Stimulated activated naive CD4-positive, alpha-beta T cell treated with Interleukin-2 at 50 U/mL for 16 hours (primary cell): ENCODE measurements at places on chromosomes 1 and 21.

- DNase-seq, result no peak
These were observed 436.8 kb upstream of the NR5A2 start for GRCh38 chr1:199590708-199591107.

DNA sequence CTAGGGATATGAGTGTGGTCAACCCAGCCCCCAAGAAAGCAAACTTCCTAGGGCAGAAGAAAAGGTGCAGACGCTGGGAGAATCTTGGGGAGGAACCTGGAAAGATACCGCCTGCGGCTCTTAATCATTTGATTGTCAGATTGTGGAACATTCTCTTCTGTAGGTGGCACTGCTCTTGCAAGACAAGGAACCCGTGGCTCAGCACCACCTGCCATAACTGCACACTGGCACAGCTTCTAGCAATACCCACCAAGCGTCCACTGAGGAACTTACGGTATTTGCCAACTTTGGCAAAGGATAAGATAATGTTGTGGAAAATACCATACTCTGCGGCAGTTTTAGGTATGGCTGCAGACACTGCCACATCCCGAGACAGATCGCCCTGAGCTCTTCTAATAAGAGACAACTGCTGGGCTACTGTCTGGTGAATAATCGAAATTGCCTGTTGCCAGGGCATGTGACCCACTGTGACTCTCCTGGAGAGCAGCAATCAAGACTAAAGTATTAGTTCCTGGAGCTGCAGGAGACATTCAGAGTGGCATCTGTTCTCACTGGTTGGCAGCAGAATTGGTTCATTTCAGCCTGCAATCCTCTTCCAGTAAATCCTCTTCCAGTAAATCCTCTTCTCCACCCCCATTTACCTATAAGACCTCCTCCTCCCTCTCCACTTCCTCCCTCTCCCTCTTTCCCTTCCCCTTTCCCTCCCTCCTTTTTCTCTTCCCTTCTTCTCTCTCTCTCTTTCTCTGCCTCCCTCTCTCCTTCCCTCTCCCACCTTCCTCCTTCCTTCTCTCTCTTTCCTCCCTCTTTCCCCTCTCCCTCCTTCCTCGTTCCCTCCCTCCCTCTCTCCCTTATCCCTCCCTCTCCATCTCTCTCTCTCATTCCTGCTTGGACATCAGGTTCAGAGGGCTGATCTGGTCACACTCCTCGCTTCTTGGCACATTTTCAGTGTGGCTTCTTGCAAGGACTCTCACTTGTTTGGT is 49.7 kb upstream of the B3GALT5 start:
- no peak for DNase-seq

DNA sequence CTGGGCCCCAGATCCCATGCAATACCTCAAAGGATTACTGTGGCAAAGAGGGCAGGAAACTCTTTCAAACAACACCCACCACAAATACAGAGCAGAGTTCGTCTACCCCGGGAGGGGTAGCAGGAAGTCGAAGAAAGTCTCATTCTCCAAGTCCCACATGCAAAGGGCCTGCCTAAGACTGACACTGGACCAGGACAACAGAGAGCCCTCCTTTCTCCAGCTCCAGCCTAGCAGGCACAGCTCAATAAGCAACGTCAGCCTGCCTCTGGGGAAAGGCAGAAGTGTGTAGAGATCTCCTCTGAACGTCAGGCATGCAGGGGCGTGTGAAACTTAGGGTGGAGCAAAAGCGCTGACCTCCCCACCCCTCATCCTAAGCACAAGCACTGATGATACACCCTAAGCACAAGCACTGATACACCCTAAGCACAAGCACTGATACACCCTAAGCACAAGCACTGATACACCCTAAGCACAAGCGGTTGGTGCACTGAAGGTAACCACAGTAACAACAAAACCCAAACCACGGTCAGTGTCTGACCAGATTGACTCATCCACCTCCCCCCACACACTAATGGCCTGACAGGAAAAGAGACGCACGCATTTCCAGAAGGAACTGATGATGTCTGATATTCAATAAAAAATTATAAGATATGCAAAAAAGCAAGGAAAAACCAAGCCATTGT is 1.3 kb downstream of the KRTAP12-3 start:
- DNase-seq, result no peak

GRCh38 chr1:156119503-156120209 is 5.1 kb downstream of the LMNA start:
- peak; percentile 13 for DNase-seq

GRCh38 chr21:34933609-34934335 is 115.3 kb downstream of the RUNX1 start:
- DNase-seq, result peak; percentile 16

DNA sequence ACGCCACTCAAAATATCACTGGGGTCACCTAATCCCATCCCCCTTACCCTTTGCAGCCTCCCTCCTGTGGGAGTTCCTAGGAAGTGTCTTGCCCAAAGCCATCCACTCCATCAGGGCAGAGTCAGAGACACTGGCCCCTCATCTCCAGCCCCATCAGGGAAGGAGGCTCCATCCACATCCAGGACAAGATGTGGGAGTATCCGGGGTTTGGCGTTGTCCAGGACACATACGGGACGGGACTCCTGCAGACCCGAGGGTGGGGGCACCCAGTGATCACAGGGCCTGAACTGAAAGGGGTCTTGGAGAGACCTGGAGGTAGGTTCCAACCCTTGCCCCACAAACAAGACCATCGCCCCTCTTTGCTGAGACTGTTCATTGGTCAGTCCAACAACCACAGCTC is 348.2 kb downstream of the MATN1 start:
- no peak for DNase-seq

DNA sequence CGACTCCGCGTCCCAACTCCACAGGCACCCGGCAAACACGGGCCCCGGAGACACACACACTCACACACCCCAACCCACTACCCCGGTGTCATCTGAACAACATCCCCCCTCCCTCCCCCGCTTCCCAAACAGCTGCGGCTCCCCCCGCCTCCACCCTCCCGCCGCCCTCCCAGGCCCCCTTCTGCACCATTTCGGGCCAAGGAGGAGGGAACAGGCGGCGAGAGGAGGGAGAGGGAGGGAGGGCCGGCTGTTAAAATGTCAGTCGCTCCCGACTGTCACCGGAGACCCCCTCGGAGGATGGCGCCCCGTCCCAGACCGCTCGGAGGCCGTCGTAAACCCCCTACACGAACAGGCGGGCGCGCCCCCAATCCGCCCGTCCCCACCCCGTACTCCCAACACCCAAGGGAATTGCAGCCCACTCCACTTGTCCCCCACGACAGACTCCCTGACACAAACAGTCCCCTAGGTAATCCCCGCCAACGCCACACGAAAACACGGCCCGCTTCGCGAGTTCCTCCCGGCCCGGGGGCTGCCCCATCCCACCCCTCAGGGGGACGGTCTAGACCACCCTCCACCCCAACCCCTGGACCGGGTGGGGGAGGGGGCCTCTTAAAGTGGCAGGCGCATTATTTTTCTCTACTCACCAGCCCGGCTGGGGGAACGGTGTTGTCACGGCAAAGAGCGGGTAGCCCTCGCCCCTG is 583 bp downstream of the MEF2D start:
- peak; percentile 45 for DNase-seq

GRCh38 chr1:84939151-84939550 is 46.1 kb upstream of the LPAR3 start:
- DNase-seq, result no peak

DNA sequence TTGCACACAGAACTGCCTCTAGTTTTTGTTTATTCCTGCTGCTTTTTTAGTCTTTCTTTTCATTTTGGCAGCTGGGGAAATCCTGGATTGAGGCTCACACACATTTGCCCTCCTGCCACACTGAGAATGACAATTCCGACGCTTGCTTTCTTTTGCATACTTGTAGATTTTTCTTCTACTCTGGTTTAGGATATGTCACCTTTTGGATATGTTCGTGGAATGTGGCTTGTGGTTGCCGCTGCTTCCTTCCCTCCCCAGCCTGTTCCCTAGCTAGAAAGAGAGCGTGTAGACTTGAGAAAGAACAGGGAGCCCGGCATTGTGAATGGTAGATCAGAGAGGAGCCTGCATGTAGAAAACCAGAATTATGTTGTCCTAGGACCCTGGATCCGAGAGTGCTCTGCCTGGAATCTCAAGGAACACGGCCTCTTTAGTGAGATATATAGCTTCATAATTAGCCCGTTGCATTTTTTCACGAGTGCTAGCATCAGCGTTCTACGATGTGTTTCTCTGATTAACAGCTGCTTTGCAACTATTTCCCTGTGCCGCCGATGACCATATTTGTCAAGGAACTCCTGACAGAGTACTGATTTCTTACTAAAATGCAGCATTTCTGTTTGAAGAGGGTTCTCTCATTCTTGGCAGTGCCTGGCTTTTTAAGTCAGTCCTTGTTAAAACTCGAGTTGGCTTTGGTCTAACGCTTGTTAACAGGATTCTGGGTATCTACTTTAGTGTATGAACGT is 56.2 kb downstream of the PEX14 start:
- DNase-seq, result no peak

GRCh38 chr1:30044656-30045144 is 678.7 kb downstream of the MATN1 start:
- DNase-seq, result no peak

DNA sequence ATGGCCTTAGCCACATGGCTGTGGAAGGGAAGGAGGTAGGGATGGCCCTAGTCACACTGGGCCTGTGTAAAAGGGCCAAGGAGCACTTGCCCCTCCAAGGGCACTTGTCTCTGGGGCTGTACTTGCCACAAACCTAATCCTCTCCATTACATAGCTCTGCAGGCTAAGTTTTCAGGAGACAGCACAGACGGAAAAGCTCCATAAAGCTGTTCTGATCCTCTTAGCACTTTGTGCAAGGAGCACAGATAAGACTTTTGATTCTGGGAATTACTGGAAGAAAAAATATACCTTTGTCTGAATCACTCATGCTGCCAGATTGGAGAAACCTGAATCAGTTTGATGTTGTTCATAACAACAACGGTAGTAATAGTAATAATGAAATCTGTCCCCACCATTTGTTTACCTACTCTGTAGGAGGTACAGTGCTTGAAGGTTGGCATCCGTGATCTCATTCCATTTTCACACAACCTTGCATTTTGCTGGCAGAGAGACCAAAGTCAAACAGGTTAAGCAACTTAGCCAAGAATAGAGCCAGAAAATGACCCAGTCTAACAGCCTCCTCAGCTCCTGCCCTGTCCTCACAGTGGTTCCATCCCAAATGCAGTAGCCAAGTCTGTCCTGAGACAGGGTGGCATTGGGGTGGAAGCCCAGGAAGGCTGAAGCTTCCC is 207.1 kb downstream of the ROR1 start:
- no peak for DNase-seq

DNA sequence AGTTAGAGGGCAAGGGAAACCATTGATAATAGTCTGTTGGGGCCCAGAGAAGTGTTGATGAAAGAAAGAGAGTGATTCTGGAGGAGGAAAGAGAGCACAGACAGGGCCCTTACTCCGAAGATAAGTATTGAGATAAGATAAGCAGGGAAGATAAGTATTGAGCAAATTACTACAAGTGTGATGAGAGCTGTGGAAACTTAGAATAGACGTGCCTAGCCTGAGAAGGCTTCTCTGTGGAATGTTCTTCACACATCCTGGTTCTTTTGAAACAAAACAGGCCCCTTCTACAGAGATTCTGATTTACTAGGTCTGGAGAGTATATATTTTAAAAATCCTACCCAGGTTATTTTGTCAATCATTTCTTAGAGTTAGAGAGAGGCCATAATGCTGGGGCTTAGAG is 26.4 kb downstream of the FNBP1L start:
- DNase-seq, result no peak

GRCh38 chr1:92367496-92367895 is 68.6 kb downstream of the RPAP2 start:
- DNase-seq, result no peak

DNA sequence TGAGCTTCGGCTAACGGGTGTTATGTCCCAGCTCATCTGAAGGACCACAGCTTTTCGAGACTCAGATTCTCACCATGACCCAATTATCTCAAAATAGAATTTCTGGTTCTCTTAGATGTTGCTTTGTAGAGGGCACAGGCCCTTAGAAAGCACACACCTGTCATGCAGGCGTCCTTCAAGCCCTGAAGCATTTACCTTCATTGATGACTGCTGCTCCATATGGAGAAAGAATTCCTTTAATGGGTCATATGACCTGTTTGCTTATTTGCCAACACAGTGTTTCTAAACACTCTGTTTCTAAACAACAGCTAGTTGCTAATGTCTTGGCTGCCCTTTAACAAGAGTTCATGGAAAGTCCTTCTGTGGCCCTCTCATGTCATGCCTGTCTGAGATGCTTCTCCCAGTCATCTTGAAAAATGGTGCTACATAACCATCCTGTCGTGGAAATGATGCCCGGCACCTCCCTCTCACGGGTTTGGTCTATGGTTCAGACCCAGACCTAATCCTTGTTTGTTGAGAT is 495.7 kb downstream of the KIF26B start:
- no peak for DNase-seq

- no peak for DNase-seq
These were observed 28.9 kb upstream of the CD101 start for GRCh38 chr1:116972674-116973030.

- peak; percentile 62 for DNase-seq
These were observed 27.6 kb downstream of the SKI start for GRCh38 chr1:2255420-2256369.

- no peak for DNase-seq
These were observed 336.0 kb downstream of the ST6GALNAC3 start for GRCh38 chr1:76410499-76410898.

GRCh38 chr1:183027031-183027430 is 3.8 kb downstream of the LAMC1 start:
- no peak for DNase-seq

- no peak for DNase-seq
These were observed 42.4 kb upstream of the C1orf198 start for GRCh38 chr1:230910755-230911117.

GRCh38 chr1:89807983-89808382 is 12.8 kb upstream of the LRRC8D start:
- DNase-seq, result no peak

DNA sequence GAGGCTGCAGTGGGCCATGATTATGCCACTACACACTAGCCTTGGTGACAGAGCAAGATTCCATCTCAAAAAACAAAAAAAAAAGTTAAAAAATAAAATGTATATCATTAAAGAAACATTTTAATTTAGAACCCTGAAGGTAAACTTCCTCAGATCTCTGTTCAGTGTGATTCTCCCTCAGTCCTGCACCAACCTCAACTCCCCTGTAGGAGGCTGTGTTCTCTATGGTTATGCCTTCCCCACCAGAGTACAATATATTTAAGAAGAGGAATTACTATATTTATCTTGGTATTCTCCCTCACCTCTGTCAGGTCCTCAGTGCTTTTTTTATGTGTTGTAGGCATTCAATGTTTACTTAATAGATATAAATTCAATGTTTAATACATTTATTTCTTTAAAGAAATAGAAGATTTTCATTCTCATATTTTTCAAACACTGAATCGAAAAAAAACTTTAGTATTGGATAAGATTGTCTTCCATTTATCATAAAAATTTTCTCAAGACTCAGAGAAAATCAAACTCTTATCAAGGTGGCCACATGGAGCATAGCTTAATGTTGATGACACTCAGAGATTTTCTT is 4.8 kb upstream of the LRRC8B start:
- peak; percentile 19 for DNase-seq

- no peak for DNase-seq
These were observed 3.6 kb upstream of the SCMH1 start for GRCh38 chr1:41245659-41246058.
